ENCODE measurements at places on chromosomes 16 and 17.

DNA sequence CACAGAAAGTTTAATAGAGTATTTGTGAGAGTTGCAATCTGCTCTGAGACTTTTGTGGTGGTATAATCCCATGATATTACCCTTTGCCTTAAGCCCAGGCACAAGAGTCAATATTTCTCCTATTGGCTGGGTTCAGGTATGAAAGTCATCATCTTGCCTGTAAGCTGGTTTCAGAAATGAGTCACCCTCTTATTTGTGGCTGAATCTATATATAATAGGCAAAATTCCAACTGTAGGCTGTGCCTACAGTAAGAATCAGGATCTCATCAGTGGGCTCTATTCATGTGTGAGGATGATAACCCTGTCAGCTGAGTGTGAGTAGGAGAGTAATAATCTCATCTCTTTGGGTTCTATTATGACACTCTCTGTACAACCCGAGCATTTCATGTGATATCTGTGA, 2103.1 kb downstream of the TP53TG3F start:
- no peak for DNase-seq

- no peak for DNase-seq
Measured at GRCh38 chr16:31517800-31518402, 9.7 kb upstream of the RUSF1 start.

GRCh38 chr16:76906552-76906951, 284.4 kb upstream of the MON1B start:
- no peak for DNase-seq

GRCh38 chr16:1940273-1941161, 2.5 kb downstream of the MSRB1 start:
- DNase-seq = peak; percentile 60

- DNase-seq = no peak
Measured at GRCh38 chr16:64181271-64181925, 940.5 kb downstream of the CDH11 start.

GRCh38 chr16:85767531-85767930, 16.6 kb upstream of the C16orf74 start:
- peak; percentile 61 for DNase-seq

GRCh38 chr17:49727380-49727779, 19.6 kb upstream of the SLC35B1 start:
- no peak for DNase-seq

- DNase-seq = no peak
Measured at GRCh38 chr16:600781-601180, 10.9 kb downstream of the RAB40C start.

- DNase-seq = peak; percentile 41
Measured at GRCh38 chr16:29915590-29916247, 10.3 kb downstream of the KCTD13 start.

DNA sequence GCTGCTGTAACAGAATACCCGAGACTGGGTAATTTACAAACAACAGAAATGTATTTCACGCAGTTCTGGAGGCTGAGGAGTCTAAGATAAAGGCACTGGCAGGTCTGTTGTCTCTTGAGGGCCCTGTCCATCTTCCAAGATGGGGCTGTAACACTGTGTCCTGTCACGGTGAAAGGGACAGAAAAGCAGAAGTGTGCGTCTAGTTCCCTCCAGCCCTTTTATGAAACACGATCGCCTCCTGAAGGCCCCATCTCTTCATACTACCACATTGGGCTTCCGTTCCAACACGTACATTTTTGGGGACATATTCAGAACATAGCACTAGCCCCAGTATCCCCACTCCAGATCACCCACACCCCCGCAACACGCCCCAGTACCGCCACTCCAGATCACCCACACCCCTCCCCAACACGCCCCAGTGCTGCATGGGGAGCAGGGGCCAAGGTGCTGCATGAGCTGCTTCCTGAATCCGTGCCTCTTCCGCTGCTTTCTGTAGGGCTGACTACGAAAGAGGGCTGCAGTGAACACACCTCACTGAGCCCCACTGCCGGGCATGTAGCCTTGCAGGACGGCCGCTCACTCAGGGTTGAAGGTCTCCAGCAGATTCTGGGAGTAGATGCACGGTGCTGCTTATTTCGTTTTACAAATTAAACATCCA, 91.9 kb downstream of the RPTOR start:
- DNase-seq = no peak

GRCh38 chr17:29007860-29008455, 2.1 kb upstream of the SEZ6 start:
- peak; percentile 57 for DNase-seq

DNA sequence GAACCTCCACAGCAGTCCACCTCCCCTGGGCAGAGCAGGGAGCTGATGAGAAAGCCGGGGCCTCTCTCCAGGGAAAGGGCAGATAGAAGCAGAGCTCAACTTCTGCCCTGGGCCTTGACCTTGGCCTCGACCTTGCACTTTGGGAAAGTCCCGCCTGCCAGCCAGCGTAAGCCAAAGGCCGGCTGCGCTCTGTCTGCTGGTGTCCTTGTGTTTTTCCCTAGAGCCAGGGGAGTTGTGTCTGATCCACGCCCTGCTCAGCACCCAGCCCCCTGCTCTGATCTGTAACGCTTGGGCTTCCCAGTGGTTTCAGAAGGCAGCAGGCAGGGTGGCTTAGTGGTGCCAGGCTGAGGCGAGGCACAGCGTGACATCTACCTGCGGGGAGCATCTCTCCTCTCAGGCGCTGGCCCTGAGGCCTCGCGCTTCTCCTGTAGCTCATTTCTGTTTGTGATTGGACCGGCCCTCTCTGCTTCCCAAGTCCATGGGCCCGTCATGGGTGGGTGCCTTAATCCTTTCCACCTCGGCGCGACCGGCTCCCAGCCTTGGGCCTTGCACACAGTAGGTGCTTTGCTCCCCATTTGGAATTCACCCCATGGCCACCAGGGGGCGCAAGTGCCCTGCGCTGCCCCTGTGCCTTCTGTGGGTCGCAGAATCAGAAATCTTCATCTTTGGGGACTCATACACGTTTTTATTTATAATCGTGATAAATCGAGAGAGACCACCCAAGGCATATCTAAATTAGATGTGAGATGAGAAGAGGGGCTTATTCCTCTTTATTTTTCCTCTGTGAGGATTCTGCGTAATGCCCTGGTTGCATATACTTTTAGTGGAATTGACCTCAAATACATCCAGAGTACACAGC, 24.2 kb downstream of the SGSH start:
- DNase-seq = no peak

DNA sequence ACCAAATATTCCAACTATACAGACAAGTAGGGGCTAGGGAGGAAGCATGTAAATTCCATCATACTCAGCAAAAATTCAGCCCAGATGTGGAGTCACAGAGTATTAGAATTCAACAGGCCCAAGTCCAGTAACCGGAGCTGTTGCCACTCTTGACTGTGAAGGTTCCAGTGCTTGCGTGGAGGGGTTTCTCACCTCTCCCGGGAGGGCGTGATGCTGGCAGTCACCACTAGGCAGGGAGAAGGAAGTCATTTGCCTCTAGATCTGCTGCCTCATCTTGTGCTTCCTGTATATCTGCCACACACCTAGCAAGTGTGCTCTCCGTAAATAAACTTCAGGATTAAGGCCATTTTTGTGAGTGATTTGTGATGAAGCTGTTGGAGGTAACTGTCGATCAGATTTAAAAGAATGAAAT, 1.0 kb upstream of the CKLF start:
- DNase-seq = peak; percentile 64

GRCh38 chr16:16127469-16128116, 95.7 kb downstream of the ABCC6 start:
- peak; percentile 51 for DNase-seq

GRCh38 chr17:7745748-7746470, 28.4 kb downstream of the DNAH2 start:
- DNase-seq = peak; percentile 37

DNA sequence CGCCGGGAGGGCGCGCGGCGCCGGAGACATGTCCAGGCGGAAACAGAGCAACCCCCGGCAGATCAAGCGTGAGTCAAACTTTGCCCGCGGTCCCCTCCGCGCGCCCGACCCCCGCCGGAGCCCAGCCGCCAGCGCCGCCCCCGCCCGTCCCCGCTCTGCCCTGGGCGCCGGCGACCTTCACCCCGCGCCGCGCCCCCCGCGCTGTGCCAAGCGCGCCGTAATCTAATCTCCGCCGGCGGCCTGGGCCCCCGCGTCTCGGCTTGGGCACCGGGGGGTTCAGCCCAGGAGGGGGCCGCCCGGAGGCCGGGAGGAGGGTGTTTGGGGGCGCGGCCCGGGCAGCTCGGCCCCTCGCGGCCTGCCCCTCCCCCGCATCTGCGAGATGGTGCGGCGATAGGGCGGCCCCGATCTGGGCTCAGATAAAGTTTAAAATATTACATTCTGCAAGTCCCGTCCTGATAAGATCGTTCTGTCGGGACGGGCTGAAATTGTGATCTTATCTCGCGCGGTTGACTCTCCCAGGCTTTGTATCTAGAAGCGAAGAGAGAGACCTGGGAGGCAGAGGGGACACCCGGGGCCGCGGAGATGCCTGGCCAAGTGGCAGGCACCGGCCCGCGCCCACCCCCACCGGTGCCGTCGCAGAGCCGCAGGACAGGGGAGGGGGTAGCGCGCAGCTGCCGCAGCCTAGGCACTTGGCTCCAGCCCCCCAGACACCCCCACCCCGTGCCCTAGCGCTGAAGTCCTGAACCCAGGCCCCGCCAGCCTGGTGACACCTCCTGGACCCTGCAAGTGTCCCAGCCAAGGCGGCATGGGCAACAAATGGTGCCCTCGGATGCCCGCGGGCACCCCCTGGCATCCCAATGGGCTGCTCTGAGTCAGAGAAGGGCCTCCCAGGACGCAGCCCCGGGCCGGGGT, 787 bp downstream of the ZFPM1 start:
- no peak for DNase-seq

GRCh38 chr17:40015998-40016985, 1.1 kb downstream of the CSF3 start:
- DNase-seq = no peak

- peak; percentile 48 for DNase-seq
Measured at GRCh38 chr17:10316801-10317542, 55.8 kb downstream of the MYH13 start.

- peak; percentile 11 for DNase-seq
Measured at GRCh38 chr17:53142890-53143289, 679.8 kb upstream of the KIF2B start.

DNA sequence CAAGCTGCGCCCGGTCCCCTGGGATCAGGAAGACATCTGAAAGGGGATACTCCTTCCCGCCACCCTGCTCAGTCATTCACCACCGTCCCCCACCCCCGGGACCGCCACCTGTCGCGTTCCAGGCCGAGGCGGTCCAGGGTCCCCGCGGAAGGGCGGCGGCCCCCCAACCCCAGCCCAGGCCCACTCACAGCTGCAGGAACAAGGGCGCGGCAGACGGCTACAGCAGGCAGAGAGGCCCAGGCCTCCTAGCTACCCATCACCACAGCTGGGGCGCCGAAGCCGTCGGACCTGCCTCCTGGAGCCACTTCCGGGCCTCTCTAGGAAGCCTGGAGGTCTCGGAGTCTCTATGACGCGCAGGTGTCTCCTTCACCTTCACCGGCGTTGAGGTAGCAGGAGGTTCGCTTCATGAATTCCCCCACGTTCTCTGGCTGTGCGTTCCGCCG, at the start of gene SDR42E1:
Gene SDR42E1 (minus strand): TSS at position 272 of the 443 bp plus-strand sequence. CDS start 10,612 bp downstream, outside the sequence.
- no peak for DNase-seq

DNA sequence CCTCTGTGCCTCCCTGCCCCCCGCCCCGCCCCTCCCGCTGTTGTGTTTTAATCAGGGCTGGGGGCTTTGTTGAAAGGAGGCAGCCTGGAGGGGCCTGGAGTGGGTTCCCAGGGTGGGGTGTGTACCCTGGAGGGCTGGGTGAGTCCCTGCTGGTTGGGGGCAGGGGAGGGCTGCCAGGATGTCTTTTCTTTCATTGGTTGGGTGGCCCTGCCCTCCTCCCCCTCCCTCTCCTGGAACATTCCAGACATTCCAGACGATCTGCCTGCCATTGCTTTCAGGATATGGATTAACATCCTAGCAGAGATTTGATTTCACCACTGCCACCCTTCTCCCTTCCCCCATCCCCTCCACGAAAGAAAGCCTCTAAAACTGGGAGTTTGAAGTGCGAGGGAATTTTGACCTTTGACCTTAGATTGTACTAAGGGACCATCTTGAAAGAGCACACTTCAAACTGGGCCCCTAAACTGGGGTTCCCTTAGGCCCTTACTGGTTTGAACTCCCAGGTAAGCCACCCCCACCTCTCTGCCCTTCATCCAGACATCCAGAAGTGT, 25.3 kb downstream of the IGF2BP1 start:
- peak; percentile 48 for DNase-seq

GRCh38 chr17:57523926-57524632, 221.0 kb downstream of the CCDC182 start:
- DNase-seq = peak; percentile 92

DNA sequence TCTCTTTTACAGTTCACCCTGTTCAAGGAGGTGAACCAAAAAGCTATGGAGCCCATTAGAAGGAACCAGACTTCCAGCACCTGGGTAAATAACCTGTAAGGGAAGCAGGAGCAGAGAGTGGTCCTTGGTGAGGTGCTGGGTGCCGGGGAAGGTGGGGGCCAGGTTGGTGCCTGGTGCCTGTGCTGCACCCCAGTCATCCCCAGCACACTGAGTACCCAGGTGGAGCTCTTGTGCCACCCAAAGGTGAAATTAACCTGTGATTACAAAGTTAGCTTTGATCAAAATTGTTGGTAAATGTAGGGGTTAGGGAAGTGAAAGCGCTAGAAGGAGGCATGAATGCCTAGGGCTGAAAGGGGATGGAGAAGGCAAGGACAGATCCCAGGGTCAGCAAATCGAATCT, 58.6 kb downstream of the CDRT4 start:
- DNase-seq = no peak

- DNase-seq = no peak
Measured at GRCh38 chr16:50072730-50073129, 7.0 kb downstream of the HEATR3 start.

DNA sequence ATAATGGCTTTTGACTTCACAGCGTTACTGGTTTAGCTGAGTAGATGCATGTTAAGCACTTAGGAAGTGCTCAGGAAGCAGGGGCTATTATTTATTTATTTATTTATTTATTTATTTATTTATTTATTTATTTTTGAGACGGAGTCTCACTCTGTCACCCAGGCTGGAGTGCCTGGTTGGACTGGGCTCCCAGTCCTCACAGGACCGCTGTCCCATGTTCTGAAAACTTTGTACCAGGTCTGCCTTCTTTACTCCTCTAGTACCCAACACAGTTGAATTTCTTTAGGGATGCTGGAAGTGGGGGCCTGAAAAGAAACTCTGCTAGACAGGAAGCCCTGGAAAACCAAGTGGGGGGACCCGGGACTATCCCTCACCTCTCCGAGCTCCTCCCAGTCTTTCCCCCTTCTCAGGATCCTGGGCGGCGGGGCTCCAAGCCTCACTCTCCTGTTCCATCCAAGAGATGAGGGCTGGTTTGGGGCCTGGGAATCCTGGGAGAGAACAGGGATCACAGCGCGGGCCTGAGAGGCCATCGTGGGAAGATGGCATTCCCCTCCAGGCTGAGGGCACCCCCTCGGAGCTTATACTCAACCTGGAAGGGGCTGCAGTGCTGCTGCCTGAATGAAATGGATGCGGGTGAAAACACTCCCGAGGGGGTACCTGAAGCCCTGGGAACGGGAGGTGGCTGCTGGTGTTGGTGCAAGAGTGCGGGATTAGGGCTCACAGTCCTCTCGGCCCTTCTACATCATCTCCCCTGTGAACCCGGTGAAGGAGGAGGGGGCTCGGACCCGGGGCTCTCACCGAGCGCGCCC, 674 bp downstream of the ZNF688 start:
- no peak for DNase-seq

Measured in SW480 (cell line).